ENCODE measurements at places on chromosomes 7 and 10.

- no peak for DNase-seq
Measured at GRCh38 chr7:32583791-32584190, 88.5 kb downstream of the AVL9 start.

GRCh38 chr10:7199152-7199760 is 211.6 kb downstream of the SFMBT2 start:
- DNase-seq = no peak

- DNase-seq = no peak
Measured at GRCh38 chr10:49649294-49649693, 30.2 kb upstream of the C10orf53 start.

GRCh38 chr10:113430634-113431397 is 122.0 kb upstream of the HABP2 start:
- no peak for DNase-seq

DNA sequence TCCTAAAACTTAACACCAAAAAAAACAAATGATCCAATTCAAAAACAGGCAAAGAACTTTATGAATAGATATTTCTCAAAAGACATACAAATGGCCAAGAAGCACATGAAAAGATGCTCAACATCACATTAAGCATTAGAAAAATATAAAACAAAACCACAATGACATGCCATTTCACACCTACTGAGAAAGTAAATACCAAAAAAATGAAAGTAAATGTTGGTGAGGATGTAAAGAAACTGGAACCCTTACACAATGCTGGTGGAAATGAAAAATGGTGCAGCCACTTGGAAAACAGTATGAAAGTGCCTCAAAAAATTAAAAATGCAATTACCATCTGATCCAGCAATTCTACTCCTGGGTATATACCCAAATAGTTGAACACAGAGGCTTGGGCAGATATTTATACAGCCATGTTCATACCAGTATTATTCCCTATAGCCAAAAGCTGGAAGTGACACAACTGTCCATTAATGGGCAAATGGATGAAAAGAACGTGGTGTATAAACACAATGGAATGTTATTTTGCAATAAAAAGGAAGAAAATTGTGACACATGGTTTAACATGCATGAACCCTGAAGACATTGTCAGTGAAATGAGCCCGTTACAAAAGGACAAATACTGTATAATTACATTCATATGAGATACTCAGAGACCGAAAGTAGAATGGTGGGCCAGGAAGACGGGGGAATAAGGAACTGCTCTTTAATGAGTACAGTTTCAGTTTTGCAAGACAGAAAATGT is 89.0 kb downstream of the JMJD1C start:
- DNase-seq = no peak

DNA sequence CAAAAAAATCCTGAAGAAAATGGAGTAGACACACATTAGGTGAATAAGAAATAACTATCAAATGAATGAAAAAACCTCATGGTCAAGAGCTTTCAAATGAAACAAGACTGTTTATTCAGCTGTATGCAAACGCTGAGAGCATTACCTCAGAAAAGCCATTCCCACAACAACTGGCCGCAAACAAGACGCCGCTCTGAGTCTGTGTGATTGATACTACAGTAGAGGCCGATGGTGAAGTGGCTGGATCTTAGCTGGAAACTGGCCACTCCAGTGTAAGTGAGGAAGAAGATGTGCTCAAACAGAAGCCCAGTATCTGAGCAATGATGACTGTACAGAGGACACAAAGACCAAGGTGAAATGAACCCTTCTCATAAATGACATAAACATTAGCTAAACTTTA is 252.4 kb upstream of the GHITM start:
- no peak for DNase-seq

DNA sequence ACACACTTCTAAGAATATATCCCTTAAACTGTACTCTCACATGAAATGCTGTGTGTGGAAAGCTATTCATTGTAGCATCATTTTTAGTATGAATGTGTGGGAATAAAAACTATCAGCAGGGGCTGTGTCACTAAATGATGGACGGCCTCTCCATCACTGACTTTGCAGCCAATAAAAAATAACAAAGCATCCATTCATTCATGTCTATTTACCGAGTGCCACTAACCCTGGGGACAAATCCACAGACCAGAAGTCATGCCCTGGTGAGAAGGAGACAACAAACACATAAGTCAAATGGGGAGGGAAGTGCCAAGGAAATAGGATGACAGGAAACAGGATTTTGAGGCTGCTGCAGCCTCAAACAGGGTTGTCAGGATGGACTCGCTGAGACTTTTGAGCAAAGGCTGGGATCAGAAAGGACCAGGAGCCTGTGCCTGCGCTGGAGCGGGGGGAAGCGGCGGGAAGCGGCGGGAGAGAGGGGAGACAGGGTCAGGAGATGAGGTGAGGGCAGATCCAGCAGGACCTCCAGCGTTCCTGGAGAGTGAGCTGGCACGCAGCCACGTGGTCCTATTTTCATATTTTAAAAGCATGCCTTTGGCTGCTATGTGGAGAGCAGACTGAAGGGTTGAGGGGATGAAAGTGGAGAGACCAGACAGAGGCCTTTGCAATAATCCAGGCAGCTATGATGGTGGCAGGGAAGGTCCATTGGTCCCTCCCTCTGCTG is 2.2 kb upstream of the NOM1 start:
- DNase-seq = no peak

GRCh38 chr10:44619975-44620374 is 235.1 kb upstream of the CXCL12 start:
- no peak for DNase-seq

GRCh38 chr7:95840953-95841950 is 68.9 kb downstream of the DYNC1I1 start:
- no peak for DNase-seq

- DNase-seq = no peak
Measured at GRCh38 chr7:142647749-142648148, 101.5 kb upstream of the PRSS1 start.

- DNase-seq = no peak
Measured at GRCh38 chr7:77330169-77330882, 85.8 kb downstream of the GSAP start.

GRCh38 chr10:4651404-4652037 is 174.5 kb upstream of the AKR1E2 start:
- no peak for DNase-seq

DNA sequence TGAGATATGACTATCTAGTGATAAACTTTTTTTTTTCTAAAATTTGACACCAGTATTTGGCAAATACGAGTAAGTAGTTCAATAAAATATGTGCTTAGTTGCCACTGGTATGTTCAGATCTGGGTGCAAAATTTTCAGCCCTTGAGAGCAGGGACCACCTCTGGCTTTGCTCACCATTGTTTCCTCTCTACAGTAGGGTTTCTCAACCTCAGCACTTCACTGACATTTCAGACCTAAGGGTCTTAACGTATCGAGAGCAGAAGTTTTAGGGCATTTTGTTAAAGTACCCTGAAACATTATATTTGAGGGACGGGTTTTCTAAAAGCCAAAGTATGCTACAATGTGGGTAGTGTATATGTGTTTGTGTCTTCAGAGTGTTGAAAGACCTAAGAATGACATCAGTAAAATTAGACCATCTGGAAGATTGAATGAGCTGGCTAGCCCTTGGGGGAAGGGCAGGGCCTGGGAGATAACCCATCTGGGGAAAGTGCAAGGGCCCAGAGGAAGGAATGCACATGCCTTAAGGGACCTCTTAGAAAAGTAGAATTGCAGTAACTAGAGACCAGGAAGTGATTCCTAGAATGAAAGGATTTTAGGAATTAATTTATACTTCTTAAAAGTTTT is 11.8 kb downstream of the BZW2 start:
- no peak for DNase-seq

- no peak for DNase-seq
Measured at GRCh38 chr10:110163192-110163773, 44.1 kb upstream of the MXI1 start.

GRCh38 chr7:101545441-101546190 is 83.5 kb downstream of the MYL10 start:
- DNase-seq = no peak

DNA sequence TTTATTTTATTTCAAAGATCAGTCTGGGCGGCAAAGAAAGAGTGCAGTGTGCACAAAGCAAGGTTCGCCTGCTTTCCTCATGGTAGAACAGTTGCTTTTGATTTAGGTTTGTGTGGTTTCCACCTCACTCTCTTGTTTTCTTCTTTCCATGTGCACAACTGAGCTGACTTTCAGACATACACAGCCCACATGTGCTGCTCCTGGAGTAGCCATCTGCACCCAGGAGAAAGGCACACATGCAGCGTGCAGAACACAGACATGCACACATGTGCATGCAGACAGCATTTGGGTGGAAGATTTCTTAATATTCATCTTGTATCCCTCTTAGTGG is 302.1 kb downstream of the FZD1 start:
- DNase-seq = no peak

DNA sequence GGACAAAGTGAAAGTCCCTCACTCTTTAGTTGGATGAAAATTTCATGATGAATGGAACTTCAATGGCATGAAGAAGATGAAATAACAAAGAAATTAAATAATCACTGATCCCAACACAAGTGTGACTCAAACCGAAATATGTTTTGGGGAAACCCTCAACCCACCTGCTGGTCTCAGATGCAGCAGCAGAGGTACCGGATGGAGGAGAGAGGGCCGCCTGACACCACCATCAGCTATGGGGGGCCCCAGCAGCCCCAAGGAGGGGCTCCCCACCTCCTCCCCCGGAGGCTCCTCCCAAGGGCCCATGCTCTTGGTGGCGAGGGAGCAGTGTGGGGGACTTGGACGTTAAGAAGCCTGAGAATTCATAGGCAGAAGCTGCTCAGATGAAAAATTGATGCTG is 137.2 kb upstream of the ADARB2 start:
- DNase-seq = no peak

DNA sequence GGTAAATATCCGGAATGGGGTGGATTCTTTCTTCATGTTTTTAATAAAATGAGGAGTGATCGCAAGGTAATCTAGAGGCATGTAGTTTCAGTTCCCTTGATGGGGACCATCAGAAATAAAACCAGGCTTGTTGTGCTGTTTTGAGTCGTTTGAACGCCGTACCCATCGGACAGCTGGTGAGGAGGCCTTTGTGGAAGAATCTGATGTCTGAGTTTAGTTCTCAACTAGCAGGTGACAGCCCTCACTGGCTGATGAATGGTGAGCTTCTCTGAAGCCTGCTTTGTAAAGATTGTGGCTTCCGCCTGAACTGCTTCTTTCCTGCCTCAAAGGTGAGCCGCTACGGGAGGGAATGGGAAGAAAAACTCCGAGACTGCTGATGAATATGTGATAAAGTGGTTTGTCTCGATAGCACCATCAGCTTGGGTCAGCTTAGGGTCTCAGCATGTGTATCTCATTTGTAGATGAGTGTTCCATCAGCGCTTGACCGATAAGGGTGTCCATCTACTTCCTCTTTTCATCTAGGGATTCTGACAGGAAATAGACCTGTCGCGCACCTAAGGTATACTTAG is 977 bp downstream of the TMEM248 start:
- no peak for DNase-seq

DNA sequence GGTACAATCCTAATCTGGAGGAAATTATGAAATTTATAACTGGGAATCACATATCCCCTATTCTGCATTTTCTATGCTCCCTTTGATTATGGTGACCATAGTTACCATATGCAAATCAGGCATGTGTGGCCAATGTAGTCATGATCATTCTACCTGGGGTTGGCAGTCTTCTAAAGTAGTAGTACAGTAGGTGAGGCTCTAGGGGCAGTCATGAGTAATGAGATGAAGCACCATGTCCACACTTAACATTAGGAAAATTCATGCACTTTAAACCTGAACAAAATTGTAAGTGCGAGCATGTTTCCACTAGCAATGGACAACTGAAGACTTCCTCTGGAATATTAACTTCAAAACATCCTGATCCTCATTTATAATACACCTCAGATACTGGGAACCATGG is 545.9 kb downstream of the SUGCT start:
- no peak for DNase-seq
